Pons (tissue), 1 donor: ENCODE measurements at places on chromosomes 2 and 18.

DNA sequence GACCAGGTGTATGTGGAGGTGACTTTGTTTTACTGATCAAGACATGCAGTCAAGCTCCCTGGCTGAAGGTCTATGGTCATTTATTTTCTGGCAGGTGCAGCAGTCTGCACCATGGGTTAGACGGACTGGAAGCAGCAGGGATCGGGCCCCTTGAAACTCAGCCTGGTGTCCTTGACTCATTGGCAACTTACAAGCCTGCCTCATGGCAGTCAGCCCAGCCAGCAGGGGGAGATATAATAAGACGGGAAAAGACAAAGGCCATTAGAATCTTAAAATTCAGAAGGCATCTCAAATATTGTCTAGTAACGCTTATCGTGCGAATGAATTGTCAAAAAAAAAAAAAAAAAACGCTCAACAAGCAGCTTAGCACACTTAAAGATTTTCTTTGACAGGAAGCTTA is 308.2 kb downstream of the EN1 start:
- DNase-seq: peak; percentile 15

GRCh38 chr2:120631724-120632123 is 103.9 kb upstream of the GLI2 start:
- no peak for DNase-seq

- no peak for DNase-seq
Observed at GRCh38 chr2:10045561-10046355, 2.4 kb downstream of the KLF11 start.

DNA sequence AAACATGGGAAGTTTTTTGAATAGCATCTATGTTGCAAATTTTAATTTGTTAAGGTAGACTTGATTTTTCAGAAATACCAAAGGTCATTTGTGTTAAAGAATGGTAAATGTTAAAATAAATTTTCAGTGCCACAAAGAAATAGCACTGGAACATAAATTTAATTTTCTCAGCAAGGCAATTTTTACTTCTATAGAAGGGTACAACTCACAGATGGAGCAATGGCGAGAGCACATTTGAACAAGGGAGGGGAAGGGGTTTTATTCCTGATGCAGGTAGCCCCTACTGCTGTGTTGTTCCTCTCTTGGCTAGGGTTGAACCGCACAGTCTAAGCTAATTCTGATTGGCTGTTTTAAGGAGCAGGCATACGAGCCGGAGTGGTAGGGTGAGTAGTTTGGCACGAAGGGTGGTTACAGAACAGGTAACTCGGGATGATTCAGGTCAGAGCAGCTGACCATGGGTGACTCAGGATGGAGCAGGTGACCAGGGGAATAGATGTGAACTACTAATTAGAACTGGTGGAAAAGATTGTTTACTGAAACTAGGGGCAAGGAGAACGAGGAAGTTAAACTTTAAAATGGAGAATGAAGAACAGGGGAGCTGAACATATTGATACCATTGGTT is 50.1 kb upstream of the PSME4 start:
- no peak for DNase-seq

GRCh38 chr2:5067816-5068215 is 624.4 kb upstream of the SOX11 start:
- no peak for DNase-seq

- DNase-seq: no peak
Observed at GRCh38 chr2:145728511-145728910, 1208.6 kb upstream of the ZEB2 start.

GRCh38 chr2:97870396-97870843 is 125.3 kb downstream of the TMEM131 start:
- peak; percentile 25 for DNase-seq

GRCh38 chr2:135022952-135023880 is 24.0 kb downstream of the MAP3K19 start:
- no peak for DNase-seq

- DNase-seq: no peak
Observed at GRCh38 chr2:6832596-6833299, 33.0 kb downstream of the CMPK2 start.

DNA sequence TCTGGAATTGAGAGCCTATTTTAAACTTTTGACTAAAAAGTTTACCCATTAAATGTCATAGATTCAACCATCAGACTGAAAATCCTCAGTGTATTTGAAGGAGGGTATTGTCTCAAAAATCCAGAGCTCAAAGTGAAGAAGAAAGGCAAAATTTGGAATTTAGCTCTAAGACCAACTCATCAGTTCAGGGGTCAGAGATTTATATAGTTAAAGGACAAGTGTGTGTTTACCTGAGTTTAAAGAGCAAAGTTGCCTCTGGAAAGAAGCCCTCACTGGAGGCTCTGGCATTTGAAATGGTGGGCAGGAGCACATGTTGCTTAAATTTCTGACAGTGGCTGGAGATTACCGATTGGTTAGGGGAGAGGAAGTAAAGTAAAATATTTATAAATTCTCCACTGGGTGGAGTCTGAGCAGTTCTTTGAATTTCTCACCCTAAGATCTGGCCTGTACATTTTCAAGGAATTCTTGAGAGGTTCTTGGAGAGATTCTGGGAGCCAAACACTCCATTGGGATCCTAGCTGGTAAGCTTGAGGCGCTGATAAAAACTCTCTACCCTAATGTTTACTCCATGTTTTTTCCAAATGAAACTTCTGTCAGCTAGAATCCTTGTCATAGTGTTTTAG is at the start of gene KYNU:
KYNU (plus strand) TSS at position 449 of the 623 bp plus-strand sequence. CDS start 7,704 bp downstream, outside the sequence.
- peak; percentile 38 for DNase-seq

DNA sequence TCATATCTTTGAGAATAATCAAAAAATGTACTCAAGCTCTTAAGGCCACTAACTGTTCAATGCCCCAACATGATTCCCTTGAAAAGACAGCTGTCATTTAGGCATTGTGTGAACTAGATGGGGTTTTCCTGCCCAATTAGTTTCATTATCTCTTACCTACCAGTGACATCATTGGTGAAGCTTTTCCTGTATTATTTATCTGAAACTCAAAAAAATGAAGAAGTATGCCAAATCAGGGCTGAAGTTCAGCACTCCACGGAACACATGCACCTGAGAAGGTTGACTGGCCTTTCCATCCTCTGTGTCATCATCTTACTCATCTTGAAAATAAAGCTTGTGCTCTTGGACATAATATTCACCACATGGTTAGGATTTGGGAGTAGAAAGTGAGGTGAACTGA is 126.4 kb downstream of the TXNL1 start:
- DNase-seq: no peak

GRCh38 chr2:215537611-215538010 is 101.7 kb upstream of the FN1 start:
- no peak for DNase-seq

- DNase-seq: no peak
Observed at GRCh38 chr2:42872721-42873120, 80.3 kb upstream of the HAAO start.

DNA sequence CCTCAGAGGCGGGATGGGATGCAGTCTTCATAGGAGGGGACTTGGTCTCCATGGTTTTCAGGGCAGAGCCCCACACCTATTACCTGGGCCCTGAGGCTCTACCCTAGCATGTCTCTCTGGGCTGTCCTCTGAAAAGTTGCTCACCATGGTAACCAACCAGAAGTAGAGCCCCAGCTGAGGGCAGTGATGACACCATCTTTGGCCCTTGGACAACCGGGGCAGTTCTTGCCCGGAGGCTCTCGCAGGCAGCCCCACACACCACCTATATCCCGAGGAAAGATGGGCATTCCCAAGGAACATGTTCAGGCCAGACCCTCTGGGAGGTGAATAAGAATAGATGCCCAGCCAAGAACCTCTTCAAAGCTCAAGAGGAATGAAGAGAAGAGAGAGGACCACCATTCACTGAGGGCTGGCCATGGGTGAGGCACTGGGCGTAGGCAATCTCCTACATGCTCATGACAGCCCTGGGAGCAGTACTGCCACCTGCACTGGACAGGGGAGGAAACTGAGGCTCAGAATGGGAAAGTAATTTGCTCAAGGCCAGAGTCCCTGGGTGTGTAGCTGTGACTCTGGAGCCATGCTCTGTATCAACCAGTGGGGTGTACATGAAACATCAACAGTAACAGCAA is 72.5 kb downstream of the HS1BP3 start:
- no peak for DNase-seq

DNA sequence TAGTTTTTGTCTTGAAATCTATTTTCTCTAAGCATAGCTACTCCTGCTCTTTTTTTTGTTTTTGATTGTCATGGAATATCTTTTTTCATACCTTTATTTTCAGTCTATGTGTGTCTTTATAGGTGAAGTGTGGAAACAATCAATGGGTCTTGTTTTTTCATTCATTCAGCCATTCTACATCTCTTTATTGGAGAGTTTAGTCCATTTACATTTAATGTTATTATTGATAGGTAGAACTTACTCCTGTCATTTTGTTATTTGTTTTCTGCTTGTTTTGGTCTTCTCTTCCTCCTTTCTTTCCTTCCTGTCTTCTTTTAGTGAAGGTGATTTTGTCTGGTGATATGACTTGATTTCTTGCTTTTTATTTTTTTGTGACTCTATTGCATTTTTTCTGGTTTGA is 17.8 kb downstream of the IL1RL2 start:
- no peak for DNase-seq

DNA sequence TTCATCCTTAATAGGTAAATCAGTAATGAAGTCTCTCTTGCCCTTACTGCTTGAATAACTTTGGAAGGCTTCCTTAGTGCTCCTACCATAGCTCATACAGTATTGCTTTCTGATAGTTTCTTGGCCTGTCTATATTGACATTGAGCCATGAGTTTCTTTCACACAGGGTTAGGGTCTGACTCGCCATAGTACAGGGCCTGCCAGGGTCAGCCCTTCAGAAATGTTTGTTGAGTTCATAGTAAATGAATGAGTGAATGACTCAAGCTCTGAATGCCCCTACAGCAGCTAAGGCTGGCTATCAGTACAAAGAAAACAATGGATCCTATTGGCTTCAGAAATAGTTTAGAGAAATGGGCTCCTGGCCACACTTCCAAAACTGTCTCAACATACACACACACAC is 65.0 kb upstream of the LRATD1 start:
- DNase-seq: no peak

DNA sequence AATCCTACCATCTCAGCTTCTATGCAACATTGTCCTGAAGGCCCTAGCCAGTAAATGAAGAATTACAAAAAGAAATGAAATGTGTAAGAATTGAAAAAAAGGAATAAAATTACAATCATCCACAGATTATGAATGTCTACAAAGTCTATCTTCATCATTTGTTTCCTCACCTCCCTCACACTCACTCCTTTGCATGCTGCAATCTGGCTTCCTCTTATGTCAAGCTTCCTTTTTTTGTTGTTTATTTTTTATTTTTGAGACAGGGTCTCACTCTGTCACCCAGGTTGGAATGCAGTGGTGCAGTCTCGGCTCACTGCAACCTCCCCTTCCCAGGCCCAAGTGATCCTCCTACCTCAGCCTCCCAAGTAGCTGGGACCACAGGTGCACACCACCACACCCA is 129.0 kb downstream of the CABYR start:
- no peak for DNase-seq
